ENCODE measurements at places on chromosomes 2 and 18.

- DNase-seq, result no peak
These were observed 16.6 kb downstream of the EPHA4 start for GRCh38 chr2:221555494-221555846.

DNA sequence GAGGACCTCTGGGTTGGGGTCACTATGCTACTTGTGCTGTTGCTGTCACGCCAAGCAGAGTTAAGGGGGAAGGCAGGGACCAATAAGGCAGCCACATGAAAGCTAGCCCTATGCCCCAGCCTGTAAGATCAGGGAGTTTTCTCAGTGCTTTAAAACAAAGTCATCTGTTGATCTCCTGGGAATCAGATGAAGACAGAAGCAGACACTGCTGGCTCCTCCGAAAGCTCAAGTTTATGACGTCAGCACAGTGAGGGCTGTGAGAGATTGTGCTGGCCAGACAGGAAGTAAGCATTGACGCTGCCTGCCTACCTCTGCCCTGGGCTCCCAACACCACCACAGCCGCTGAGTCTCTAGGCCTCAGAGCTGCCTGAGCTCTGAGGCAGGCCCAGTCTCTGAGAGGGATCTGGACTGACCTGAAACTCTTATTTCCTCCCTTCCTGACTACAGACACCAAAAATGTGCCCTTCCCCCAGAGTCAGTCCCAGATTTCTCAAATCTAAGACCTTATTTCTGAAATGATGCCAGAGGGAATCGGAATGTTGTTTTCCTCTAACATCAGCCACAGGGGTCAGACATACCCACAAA lies 118.1 kb upstream of the EPAS1 start:
- no peak for DNase-seq

DNA sequence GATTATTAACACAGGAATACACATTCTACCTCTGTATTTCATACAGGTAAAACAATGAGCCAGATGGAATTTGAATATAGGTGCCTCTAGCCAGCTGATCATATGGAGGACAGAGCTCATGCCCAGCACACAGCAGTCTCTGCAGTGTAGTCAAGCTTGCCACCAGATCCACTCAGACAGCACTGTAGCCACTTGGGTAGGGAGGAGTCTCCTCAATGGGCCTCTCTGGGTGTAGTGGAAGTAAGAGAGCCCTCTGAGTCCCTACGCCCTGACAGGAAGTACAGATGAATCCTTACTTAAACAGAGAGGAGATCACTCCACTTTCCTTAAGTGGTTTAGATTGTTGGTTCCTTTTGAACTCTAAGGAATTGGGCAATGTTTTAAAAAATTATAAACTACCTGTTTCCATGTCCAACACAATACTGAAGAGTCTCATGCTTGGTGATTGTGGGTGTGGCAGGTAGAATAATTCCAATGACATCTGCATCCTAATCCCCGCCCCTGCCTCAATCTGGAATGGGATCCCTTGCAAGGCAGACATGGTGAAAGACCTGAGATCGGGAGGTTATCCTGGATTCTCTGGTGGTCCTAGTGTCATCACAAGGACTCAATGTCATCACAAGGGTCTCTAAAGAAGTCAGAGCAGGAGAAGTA lies 23.0 kb upstream of the TMEM200C start:
- DNase-seq, result no peak

GRCh38 chr2:156434461-156435291 lies 1.5 kb upstream of the GPD2 start:
- DNase-seq, result no peak

DNA sequence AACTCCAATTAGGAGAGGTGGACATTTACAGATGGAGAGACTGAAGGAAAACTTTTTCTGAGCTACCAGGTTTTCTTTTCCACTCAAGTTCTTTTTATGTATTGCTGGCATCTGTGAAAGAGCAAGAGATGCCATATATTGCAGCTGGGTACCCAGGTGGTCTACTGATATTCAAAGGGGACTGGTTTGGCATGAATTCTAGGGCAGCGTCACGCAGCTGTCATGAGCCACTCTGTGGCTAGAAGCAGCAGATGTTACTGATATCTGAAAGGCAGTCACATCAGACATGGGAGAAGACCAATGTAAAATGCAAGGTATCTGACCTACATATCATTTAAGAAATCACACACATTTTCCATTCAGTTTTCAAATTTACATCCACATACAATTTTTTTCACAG lies 408.8 kb downstream of the GALNT13 start:
- DNase-seq, result no peak

- DNase-seq, result no peak
These were observed 12.8 kb downstream of the TANK start for GRCh38 chr2:161172901-161173540.

DNA sequence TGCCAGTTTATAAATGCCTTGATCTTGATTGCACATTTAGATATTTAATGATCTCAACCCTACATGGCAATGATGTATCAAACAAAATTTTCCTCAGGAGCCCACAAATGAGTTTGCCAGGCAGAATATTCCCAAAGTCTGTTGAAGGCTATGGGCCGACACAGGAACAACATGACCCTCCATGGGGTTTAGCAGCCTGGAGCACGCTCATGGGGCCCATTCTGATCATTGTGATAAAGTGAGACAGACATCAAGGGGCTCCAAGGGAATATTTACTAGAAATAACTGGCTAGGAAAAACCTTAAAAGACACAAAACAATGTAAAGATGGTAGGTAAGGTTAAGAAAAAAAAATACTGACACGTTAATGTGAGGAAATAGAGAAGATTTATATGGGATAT lies 485.4 kb downstream of the PLCL1 start:
- no peak for DNase-seq

DNA sequence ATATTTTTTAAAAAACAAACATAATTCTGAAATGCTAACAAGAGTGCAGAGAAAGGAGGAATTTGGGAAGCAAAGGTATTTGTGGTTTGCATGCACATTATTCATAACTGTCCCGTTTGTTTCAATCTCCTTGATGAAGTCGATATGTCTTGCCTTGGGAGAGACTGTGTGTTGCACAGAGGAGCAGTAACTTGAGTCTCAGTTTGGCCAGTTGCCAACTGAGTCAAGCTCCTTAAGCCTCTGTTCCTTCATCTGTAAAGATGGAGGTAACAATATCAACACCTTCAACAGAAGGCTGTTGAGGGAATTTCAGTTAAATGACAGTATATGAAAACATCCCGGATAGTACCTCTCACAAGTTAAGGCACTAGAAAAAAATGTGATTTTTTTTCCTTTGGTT lies 226.2 kb downstream of the ASXL3 start:
- DNase-seq, result no peak

GRCh38 chr18:56374007-56374655 lies 264.3 kb downstream of the TXNL1 start:
- no peak for DNase-seq

DNA sequence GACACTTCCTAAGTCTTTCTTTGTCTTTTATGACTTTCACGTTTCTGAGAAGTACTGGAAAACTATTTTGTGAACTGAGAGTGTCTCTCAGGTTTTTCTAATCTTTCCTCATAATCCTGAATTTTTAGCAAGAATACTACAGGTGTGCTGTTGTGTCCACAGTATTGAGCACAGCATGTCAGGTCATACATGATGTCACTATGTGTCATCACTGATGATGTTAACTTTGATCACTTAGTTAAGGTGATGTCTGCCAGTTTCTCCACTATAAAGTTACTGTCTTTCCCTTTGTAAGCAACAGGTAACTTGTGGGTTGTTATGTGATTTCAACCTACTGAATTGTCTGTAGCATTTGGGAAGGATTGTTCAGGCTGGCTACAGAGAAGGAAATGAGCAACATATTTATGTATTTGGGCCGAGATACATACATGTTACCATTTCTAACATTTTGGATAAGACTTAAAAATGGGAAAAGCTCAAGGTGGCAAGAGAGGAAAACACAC lies 11.1 kb downstream of the MATN3 start:
- no peak for DNase-seq

DNA sequence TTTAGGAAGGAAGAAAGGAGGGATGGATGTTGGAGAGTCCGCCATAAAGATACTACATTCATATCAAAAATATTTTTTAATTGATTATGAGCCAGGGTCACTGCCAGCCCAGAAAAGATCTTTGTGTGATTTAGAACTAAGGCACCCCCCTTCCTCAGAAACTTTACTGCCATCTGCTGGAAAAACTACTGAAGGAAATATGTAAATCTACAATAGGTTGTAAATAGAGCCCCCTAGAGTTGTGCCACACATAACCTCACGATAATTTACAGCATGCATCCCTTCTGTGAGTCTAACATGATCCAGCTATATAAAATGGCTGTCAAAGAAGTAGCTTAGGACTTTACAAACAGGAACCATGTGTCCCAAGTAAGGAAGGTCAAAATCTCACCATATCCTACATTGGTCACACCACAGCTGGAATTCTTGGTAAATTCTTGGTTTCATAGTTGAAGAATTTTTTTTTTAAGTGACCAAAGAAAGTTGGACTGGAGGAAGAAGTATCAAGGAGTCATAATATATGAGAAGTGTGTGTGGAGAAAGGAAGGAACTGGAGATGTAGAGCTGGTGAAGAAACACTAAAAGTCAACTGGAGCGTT lies 152.5 kb downstream of the CYP26B1 start:
- DNase-seq, result no peak

- DNase-seq, result no peak
These were observed 92.4 kb downstream of the KLHL29 start for GRCh38 chr2:23477392-23477791.

GRCh38 chr2:156818944-156819343 lies 382.8 kb downstream of the GPD2 start:
- no peak for DNase-seq

DNA sequence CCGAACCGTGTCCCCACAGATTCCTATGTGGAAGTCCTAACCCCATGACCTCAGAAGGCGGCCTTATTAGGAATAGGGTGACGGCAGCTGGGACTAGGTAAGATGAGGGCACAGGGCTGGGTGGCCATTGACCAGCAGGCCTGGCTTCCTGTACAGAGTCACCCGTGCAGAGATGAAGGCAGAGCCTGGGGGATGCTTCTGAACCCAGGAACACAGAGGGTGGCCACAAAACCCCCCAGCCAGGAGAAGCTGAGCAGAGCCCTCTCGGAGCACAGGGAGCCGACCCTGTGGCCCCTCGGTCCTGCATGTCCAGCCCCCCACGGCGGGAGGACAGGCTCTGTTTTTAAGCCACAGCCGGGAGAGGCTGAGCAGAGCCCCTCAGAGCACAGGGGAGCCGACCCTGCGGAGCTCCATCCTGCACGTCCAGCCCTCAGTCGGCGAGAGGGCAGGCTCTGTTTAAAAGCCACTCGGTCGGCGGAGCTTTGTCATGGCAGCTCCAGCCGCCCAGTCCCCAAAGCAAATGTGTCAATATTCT lies 2.7 kb downstream of the PDCD1 start:
- DNase-seq, result no peak

DNA sequence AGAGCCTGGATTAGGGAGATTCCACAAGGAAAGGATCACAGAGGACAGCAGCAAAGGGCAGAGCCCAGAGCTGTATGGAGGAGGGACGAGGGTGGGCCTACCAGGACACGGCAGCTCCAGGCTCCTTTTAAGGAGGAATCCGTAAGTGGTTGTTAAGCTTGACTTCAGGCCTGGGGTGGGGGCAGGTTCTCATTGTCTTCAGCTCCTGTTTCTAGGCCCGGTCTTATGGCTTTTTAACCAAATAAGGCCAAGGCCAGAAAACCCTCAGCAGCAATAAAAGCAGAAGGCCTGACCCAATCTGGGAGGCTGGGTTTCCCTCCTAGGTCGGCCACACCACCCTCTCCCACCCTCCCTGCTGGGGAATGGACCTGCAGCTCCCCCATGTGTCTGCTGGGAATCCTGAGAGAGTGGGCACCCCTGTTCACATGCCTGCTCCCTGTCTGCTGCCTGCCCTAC lies 111.2 kb downstream of the PLB1 start:
- no peak for DNase-seq

DNA sequence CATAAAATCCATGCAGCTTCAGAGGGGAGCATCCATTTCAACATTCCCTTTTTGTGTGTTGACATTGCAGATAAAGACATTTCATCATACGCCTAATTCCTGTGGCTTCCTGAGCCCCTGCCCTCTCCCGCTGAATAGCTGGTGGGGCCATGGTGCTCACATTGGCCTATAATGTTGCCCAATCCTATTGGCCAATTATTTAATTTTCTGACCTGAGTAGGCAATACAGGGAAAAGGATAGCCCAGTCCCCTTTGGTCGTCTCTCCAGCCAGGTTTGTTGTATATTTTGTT lies 163.8 kb upstream of the MYCN start:
- no peak for DNase-seq

GRCh38 chr18:23967321-23968089 lies 47.0 kb upstream of the TTC39C start:
- no peak for DNase-seq

DNA sequence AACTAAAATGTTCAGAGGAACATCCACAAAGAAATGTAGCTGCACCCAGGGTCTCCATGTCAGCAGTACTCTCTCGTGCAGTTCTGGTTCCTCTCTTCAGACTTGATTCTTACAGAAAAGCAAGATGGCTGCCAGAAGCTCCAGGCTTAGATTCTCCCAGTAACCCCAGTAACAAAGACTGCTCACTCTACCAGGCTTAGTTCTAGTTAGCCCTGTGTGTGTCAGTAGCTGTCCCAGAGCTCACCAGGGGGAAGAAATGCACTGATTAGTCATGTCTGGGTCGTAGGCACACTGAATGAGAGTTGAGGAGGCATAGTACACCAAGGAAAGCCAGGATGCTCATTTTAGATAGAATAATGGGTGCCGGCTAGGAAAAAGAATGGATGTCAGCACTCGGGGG lies 395.0 kb upstream of the NRP2 start:
- no peak for DNase-seq

GRCh38 chr2:27014771-27015433 lies 17.9 kb upstream of the TMEM214 start:
- DNase-seq, result no peak

DNA sequence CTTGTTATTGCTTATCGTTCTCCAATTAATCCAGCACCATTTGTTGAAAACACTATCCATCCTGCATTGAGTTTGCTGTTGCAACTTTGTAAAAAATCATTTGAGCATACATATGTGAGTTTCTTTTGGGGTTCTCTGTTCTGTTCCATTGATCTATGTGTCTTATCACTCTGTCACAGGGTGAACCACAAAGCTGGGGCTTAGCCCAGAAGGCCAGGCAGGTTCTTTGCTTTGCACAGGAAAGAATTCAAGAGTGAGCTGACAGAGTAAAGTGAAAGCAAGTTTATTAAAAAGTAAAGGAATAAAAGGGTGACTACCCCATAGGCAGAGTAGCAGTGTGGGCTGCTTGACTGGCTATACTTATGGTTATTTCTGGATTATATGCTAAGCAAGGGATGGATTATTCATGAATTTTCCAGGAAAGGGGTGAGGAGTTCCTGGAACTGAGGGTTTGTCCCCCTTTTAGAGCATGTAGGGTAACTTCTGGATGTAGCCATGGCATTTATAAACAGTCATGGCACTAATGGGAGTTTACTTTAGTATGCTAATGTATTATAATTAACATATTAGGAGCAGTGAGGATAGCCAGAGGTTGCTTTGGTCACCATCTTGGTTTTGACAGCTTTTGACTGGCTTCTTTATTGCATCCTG lies 46.8 kb downstream of the RNF138 start:
- no peak for DNase-seq

All from GM18507 (cell line).